ENCODE measurements at places on chromosomes 6 and 20.

GRCh38 chr6:45714741-45715507 is 300.7 kb downstream of the CLIC5 start:
- peak; percentile 72 for DNase-seq

GRCh38 chr20:40309731-40310130 is 379.3 kb downstream of the MAFB start:
- DNase-seq, result no peak

- no peak for DNase-seq
Observed at GRCh38 chr6:79188885-79189480, 45.5 kb downstream of the HMGN3 start.

GRCh38 chr6:108166664-108167448 is 1.0 kb downstream of the NR2E1 start:
- DNase-seq, result no peak

DNA sequence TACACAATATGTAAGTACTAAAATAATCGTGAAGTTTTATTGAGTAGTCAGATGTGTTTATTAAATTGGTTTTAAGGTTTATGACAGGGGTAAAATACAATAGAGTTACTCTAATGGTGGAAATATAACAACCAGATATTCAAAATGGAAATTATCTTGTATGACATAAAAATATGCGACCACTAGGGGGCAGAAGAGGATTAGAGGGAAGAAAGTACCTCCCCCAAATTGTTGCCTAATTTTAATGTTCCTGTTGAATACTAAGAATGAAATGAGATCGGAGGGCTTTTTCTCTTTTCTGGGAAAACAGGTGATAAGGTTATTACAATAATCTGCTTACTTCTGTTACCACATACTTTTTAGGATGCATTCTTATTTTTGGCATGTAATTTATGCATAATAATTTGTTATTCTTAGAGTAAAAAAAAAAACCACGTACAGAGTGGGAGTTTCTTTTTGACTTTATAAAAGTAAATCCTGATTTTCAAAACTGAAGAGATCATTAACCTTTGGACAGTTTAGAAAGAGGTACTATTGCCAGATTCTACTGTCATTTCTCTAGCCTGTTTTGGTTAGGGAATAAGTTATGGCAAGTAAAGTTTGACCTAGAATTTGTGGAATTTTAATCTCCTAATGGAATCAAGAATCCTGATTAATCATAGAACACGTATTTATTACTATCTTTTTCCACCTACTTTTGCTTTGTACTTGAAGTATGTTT is 159.2 kb downstream of the CD109 start:
- DNase-seq, result peak; percentile 41

- DNase-seq, result no peak
Observed at GRCh38 chr6:31661262-31662123, 915 bp upstream of the C6orf47 start.

Data from NCI-H748 treated with DMSO at 0.1 percent for 48 hours (cell line).